NCI-H226 (cell line): ENCODE measurements at places on chromosomes 2 and 18.

- no peak for DNase-seq
Measured at GRCh38 chr2:16931441-16931840, 265.8 kb upstream of the CYRIA start.

DNA sequence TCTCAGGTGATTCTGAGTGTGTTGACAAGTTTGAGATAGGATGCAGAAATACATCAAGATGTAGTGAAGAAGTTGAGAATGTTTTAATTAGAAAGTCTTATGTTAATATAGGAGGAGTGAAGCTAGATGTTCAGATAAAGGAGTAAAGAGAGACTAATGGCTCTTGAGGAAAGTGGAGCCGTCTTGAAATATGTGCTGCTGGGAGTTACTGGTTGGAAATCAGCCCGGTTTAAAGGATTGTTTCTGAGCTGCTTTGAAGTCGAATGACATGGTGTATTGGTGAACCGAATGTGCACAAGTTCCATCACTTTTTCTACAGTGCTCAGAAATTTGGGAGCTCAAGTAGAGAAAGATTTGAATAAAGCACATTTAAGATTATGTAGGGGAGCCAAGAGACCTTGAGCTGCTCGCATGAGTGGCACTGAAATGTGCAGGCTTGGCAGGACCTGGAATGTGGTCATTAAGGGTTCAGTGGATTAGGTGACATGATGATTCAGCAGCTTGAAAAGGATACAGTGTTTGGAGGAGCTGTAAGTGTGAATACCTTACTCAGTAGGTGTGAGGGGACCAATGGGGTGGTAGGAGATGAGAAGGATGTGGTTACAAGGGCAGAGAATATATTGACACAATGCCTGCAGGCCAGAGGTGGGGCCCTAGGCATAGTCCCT lies 68.6 kb downstream of the CAB39 start:
- DNase-seq, result peak; percentile 37

- DNase-seq, result no peak
Measured at GRCh38 chr18:13445241-13445897, 226.8 kb downstream of the LDLRAD4 start.

- DNase-seq, result no peak
Measured at GRCh38 chr2:117502121-117502520, 312.4 kb upstream of the DDX18 start.

- no peak for DNase-seq
Measured at GRCh38 chr2:64809216-64809615, 155.5 kb upstream of the SERTAD2 start.

- no peak for DNase-seq
Measured at GRCh38 chr18:24989760-24990593, 362.0 kb downstream of the ZNF521 start.

GRCh38 chr2:99085421-99085820 lies 56.1 kb upstream of the C2orf15 start:
- no peak for DNase-seq

GRCh38 chr2:183037553-183038340 lies 510 bp downstream of the NCKAP1 start:
- peak; percentile 5 for DNase-seq

DNA sequence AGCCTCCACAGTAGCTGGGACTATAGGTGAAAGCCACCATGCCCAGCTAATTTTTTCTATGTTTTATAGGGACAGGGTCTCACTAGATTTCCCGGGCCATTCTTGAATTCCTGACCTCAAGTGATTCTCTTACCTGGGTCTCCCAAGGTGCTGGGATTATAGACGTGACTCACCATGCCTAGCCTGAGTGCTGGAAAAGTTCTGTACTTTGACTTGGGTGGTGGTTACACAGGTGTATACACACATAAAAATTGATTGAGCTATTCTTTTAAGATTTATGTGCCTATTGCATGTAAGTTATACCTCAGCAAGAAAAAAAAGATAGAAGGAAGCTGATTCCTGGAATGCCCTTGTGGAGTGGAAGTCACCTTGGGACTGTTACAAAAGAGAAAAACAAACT lies 34.8 kb upstream of the KCNF1 start:
- DNase-seq, result no peak

- DNase-seq, result no peak
Measured at GRCh38 chr2:150974234-150974633, 287.4 kb downstream of the RBM43 start.

GRCh38 chr2:85666435-85667316 lies 1.3 kb downstream of the SFTPB start:
- DNase-seq, result no peak

GRCh38 chr2:191676790-191677645 lies 918 bp upstream of the NABP1 start:
- peak; percentile 77 for DNase-seq

- no peak for DNase-seq
Measured at GRCh38 chr2:203155406-203155805, 83.4 kb upstream of the CYP20A1 start.

- no peak for DNase-seq
Measured at GRCh38 chr18:49514577-49514976, 27.5 kb upstream of the C18orf32 start.

DNA sequence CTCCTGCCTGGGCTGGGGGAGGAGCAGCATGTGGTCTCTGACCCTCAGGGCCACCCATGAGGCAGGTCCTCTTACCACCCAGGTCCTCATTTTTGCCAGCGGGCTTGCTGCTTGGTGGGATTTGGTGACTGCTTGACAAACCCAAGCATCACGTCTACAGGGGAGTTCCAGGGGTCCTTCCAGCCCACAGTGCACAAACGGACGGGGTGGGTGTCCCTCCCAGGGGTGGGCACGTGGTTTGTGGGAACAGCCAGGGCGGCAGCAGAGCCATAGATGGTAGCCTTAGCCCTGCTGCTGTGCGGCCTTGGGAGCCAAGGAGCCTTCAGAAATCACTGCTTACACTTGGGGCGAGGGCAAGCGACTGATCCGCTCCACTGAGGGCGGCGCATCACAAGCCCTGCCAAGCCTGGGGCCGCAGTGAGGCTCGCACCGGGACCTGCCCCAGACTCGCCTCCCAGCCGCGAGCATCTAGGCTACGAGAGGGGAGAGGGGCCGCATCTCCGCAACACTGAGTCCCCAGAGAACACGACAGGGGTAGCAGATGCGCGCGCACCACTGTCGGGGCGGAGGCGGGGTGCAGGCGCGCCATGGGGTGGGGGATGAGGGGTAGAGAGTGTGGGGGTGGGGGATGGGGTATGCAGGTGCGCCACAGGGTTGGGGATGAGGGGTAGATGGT lies 36.9 kb downstream of the SNED1 start:
- no peak for DNase-seq

- no peak for DNase-seq
Measured at GRCh38 chr18:13221869-13222855, 3.6 kb downstream of the LDLRAD4 start.

DNA sequence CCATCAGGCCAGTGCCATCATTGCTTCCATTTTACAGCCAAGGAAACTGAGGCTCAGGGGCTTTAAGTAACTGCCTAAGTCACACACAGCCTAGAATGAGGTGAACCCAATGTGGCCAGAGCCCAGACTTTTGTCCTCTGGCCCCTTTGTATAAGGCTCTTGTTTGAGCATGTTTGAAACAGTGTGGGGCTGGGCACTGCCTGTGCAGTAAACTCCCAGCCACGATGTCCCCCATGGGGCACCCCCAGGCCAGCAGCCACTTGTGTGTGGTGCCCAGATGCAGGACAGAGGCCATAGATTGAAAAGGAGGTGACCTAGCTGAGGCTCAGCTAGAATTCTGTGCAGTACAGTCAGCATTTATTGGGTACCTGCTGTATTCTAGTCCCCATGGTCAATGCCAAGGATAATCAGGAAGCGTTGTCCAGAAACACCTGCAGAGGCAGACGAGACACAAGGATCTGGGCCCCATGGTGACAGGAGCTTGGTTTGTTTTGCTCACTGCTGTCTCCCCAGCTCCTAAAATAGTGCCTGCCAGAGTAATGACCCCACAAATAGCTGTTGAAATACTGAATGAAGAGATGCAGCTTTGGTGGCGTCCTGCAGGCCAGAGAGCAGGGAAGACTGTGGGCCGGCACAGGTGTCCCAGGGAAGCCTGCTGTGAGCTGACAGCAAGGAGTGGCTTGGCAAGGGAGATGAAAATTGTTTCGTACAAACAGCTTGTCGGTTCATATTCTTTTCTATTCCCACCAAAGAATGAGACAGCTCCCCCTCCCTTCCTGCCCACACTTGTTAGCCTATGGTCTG lies 160.7 kb downstream of the LDLRAD4 start:
- no peak for DNase-seq

GRCh38 chr2:165044505-165045303 lies 89.4 kb upstream of the SLC38A11 start:
- no peak for DNase-seq

DNA sequence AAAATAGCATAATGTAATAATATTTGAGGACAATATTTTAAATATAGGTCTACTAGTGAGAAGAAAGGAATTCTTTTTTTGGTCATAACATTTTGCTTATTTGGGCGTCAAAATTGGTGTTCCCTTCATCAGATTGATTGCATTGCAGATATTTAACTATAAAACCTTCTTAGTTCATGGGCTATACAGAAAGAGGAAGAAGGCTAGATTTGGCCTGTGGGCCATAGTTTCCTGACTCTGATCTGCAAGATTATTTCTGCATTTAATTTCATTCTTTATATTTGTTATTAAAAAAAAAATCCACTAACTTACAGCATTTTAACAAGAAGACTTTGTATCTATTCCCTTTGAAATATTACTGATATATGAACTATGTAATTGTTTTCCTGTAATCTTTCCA lies 31.9 kb downstream of the PIKFYVE start:
- no peak for DNase-seq

DNA sequence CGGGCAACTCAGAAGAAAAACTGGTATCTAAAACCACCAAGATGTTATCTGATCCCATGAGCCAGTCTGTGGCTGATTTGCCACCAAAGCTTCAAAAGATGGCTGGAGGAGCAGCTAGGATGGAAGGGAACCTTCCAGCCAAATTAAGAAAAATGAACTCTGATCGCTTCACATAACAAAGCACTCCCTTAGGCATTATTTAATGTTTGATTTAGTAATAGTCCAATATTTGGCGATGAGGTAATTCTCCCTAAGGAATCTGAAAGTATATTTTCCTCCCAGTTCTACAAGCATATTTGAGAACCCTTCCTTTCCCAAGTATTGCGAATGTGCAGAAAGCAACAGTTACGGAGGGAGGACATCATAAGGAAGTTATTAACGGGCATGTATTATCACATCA lies 156.6 kb downstream of the KCNJ3 start:
- DNase-seq, result no peak

DNA sequence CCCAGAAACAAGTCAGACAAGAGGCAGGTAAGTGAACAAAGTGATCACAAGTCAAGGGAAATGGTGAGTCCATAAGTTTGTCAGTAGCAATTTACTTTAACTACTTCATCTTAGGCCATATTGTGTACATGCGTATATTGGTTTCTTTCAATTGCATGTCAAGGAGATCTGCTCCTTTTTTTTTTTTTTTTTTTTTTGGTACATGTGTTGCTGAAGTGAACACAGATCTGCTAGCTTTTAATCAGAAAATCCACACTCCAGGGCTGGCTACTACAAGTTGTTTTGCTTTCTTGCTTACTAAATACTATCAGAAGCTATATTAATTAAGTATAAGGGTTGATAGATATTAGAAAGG lies 985.1 kb downstream of the TSN start:
- DNase-seq, result no peak

DNA sequence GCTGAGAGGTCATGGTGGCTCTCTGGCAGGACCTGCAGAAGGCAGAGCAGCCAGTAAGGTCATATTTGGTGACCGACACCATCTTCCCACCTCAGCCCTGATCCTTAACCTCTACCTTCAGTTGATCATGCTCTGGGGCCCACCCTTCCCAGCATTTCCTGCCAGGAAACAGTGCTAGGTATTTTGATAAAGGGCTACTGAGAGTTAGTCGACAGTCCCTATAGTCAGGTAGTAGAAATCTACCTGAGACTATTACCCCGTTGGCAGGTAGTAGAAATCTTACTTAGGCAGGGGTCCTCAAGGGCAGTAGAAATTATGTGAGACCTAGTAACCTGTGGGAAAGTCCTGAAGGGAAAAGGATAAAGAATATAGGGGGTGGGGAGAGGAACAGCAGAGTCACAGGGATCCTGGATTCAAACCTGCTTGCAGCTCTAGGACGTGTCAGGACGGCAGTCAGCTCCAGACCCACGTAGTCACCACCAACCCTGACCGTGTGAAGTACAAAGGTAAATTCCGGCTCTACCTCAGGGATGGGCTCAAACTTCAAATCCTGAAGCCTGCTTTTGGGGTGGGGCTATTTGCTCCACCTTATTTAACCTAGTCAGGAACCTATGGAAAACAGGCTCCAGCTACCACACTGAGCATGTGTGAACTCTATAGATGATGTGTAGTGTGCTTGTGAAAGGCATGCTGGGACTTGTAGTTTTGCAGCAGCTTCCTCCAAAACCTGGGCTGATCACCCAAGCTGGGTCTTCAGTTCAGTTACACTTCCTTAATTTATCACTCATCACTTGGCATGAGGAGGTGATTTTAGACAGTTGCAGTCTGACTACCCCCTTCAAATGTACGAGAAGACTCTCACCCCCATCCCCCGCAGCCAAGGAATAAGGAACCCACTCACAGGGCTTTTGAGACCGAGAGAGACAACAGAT lies at the start of gene DQX1:
Gene DQX1, minus strand, starts transcription at position 515 of the 932 bp plus-strand sequence. Its CDS starts 502 bp downstream, at position 13.
- no peak for DNase-seq

DNA sequence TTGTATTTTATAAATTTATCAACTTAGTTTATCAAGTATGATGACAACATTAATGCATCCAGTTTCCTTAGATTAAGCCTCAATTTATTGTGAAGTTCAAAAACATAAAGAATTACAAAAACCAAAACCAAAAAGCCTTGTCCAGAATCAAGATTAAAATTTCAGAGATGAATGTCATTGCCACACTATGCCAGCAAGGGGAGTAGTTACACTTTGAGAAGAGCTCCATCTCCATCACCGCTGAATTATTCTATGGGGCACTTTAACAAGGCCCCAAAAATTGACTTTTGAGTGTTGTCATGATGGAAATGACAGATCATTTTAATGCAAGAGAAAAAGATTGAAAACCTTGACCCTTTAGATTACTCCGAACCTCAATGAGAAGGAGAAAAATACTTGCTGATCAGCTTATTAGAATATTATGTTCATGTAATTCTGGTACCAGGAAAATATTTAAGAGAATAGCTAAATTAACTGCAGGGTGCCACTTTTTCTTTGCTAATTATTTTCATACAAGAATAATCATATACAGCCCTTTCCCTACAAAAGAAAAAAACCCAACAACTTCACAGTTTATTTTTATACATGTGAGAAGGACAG lies 152.5 kb upstream of the AQP4 start:
- DNase-seq, result no peak

- DNase-seq, result no peak
Measured at GRCh38 chr2:66569321-66569851, 134.5 kb downstream of the MEIS1 start.

GRCh38 chr2:236749346-236749745 lies 179.7 kb downstream of the ACKR3 start:
- DNase-seq, result no peak

- DNase-seq, result peak; percentile 76
Measured at GRCh38 chr2:160970052-160970965, 189.9 kb upstream of the TANK start.

DNA sequence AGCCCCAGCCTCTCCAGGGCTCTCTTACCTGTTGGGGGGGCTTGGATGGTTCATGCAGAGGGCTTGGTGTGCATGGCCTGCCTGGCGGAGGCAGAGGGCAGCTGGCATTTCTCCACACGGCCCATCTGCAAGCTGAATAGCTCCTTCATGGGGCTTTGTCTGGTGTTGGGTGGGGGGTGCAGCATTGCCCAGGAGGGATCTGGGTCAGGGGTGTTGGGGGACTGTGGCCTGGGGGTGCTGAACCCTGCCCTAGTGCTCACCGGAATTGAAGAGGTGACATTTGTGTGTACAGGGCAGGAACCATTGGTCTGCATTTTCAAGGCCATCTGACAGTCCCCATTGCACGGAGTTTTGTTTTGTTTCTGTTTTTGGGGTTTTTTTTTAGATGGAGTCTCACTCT lies 58.8 kb upstream of the HAAO start:
- no peak for DNase-seq

- DNase-seq, result no peak
Measured at GRCh38 chr18:67549946-67550345, 33.4 kb upstream of the DSEL start.
